ENCODE measurements at places on chromosomes 3 and 15.

- DNase-seq = no peak
Measured at GRCh38 chr3:42499478-42499871, 3.0 kb upstream of the VIPR1 start.

DNA sequence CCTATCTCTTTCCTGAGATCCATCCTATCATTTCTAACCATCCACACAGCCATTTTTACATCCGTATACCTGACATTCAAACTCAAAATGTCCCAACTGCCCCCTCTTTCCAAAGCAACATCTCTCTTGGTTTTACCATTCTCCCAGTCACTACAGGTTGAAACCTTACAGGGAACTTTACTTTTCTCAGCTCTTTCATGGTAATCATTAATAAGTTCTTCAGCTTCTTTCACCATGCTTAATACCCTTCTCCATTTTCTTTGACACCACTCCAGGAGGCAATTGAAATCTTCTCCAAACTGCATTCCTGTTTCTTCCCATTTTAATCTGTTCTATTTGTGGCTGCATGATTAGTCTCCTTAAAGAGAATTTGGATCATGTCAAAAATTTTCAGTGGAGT is 352.5 kb downstream of the GAP43 start:
- no peak for DNase-seq

DNA sequence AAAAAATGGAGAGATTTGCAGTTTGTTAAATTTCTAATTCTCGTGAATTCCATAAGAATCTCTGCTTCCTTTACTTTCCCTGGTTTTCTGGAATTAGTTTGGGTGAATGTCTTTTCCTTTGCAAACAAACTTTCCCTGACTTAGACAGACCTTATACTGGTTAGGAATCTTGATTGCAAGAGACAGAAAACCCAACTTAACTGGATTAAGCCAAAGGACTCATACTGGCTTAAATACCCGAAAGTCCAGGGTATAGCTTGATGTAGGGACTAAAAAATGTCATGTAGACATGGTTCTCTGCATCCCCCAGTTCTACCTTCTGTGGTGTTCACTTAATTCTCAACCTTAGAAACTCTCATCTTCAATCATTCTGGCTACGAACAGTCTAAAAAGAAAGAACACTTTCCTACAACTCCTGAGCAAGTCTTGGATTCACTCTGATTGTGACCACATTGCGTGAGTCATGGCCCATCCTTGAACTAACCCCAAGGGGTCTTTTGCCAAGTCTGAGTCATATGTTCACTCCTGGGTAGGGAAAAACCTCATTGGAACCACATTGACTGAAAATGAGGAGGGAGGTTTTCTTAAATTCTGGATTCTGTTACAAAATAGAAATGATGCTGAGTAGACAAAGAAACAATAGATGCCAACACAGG is 136.0 kb upstream of the DAZL start:
- no peak for DNase-seq

GRCh38 chr3:154782151-154782550 is 298.0 kb upstream of the MME start:
- no peak for DNase-seq

DNA sequence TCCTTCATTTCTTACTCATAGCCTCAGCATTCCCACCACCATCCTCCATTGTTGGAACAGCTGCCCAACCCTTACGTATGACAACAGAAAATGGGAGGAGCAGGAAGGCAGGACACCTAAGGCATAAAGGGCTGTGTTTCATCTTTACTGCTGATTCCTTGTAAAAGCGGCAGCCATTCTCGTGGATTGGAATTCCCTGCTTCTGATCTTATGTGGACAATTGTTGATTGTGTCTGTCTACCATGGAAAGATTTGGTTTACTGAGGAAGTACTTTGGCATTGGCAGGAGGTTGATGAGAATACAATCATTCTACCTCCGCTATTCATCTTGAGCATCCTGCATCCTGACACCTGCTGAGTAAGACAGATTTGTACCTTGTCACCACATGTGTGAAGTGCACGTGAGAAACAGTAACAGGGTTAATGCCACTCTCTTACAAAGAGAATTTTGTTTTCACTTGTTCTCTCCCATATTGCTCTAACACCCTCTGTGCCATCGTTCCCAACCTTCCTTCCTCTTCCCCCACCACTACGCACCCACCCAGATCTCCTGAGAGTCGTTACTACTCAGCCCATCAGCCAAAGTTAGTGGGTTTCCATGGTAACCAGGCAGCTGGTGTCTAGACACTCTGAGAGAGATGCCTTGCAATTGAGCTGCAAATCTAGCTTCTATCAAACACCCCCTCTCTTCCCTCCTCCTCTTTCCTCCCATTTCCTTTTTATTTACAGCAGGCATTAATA is 75.7 kb downstream of the GAP43 start:
- no peak for DNase-seq
